ENCODE measurements at places on chromosomes 7 and 10.

GRCh38 chr7:111126987-111127386 lies 36.1 kb downstream of the LRRN3 start:
- DNase-seq = no peak

GRCh38 chr7:138753150-138753518 lies 44.7 kb upstream of the TMEM213 start:
- DNase-seq = no peak

DNA sequence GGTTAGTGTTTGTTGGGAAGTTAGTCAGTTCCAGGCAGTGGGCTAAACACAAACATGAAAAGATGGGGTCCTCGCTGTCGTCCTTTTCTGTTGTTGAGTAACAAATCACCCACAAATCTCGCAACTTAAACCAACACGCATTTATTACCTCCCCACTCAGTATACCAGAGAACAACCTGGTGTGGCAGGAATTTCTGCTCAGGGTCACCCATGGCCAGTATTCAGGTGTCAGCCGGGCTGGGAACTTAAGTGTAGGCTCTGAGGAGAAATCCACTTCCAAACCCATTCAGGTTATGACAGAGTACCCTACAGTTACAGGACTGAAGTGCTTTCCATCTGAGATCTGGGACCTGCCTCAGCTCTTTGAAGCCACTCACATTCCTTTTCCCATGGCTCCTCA lies 73.6 kb upstream of the SP4 start:
- no peak for DNase-seq

- DNase-seq = no peak
These were observed 447.0 kb downstream of the GRID1 start for GRCh38 chr10:85919491-85920021.

DNA sequence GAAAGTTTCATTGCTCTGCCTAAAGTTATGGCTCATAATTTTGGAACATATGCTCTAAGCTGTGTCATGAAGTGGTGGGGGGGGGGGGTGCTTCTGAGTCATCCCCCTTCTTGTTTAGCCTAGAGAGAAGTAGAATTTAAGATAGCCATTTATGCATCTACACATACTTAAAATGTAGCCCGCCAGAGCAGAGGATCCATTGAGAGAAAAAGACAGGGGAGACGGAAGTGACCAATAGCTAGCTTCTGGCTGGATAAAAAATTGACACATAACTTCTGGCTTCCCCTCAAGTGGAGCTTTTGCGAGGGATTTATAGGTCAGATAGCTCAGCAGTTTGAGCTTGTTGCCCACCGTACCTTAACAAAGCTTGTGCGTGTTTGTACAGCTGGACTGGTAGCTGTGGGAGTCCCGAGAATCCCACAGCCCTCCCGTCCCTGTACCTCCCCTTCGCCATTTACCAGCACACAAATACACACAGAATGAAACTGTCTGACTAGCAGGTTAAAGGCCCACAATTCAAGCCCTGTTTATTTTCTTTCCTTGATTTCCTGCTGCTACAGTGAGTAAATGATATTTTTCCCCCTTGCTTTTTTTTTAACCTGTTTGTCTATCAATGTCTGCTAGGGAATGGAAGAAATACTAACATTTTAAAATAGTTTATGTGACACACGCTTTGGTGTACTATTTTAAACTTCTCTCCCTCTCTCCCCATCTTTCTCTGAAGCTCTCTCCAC lies 232.6 kb upstream of the FERD3L start:
- no peak for DNase-seq

GRCh38 chr7:379456-380138 lies 89.6 kb downstream of the FOXL3 start:
- DNase-seq = no peak

DNA sequence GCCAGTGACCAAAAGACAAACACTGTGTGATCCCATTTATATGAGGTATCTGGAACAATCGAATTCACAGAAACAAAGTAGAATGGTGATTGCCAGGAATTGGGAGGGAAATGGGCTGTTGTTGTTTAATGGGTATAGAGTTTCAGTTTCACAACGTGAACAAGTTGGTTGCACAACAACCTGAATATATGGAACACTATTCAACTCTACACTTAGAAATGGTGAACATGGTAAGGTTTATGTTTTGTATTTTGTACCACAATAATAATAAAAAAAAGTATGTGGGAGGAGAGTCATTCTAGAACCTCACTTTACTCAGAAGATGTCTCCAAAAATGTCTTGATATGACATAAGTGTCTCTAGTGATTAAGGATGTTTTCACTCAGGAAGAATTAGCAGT lies 85.2 kb upstream of the SGCE start:
- no peak for DNase-seq

- no peak for DNase-seq
These were observed 360.9 kb downstream of the NEBL start for GRCh38 chr10:20535897-20536881.

- DNase-seq = no peak
These were observed 3.7 kb downstream of the MEOX2 start for GRCh38 chr7:15682751-15683245.

DNA sequence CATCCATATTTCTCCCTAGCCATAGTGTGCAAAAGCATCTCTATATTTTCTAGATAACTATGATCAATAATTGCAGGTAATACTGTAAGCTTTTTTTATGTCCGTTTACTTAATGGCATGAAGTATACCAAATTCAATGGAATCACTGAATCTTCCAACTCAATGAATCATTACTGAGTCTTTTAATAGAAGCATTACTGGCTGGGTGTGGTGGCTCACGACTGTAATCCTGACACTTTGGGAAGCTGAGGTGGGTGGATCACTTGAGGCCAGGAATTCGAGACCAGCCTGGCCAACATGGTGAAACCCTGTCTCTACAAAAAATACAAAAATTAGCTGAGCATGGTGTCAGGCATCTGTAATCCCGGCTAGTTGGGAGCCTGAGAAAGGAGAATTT lies 372.5 kb downstream of the BMPER start:
- DNase-seq = no peak

DNA sequence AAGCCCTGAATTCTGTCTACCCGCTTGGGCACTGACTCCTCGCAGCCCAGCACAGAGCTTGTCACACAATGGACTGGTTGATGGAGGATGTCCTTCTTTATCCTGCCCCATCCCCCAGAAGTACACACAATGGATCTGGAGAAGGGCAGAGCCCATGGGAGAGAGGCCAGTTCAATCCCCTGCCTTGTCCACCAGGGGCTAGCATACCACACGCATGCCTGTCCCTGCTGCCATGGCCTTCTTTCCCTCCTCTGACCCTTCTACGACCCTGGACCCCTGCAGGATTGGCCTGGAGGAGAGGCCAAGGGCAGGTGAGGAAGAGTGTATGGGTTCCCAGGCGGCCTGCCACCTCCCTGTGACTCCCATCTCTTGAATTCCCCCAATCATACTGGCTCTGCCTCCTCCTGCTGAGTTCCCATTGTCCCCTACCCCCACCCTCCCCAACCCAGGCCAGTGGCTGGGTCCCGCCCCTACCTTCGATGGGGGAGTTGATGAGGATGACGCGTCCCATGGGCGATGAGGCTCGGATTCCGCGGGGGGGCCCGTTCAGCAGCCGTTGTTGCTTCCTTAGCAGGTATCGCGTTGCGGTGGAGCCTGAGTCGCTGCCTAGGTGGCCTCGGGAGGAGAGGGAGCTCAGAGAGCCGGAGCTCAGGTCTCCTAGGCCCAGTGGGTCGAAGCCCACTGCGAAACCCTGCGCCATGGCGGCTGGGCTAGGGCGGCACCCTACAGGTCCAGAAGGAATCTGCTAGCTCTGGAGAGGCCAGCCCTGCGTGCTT lies 1.2 kb downstream of the PDZD7 start:
- no peak for DNase-seq

GRCh38 chr7:129845178-129845971 lies 107.4 kb downstream of the UBE2H start:
- DNase-seq = no peak

DNA sequence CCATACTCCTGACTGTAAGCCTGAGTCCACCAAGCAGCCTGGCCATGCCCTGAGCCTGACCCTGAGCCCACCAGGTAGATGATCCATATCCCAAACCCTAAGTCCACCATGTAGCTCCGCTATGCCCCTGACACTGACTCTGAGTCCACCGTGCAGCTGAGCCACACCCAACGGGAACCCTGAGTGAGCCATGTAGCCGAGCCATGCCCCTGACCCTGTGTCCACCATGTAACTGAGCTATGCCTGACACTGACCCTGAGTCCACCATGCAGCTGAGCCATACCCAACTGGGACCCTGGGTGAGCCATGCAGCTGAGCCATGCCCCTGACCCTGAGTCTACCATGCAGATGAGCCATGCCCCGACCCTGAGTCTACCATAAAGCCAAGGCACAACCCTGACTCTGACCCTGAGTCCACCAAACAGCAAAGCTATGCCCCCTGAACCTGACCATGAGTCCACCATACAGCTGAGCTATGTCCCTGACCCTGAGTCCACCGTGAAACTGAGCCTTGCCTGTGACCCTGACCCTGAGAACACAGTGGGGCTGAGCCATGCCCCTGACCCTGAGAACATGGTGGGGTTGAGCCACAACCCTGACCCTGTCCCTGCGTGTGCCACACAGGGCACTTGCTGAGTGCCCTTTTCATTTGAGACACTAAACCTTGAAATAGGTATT lies 299.8 kb downstream of the TNS3 start:
- DNase-seq = no peak

- no peak for DNase-seq
These were observed 89.6 kb downstream of the USP6NL start for GRCh38 chr10:11521860-11522259.

DNA sequence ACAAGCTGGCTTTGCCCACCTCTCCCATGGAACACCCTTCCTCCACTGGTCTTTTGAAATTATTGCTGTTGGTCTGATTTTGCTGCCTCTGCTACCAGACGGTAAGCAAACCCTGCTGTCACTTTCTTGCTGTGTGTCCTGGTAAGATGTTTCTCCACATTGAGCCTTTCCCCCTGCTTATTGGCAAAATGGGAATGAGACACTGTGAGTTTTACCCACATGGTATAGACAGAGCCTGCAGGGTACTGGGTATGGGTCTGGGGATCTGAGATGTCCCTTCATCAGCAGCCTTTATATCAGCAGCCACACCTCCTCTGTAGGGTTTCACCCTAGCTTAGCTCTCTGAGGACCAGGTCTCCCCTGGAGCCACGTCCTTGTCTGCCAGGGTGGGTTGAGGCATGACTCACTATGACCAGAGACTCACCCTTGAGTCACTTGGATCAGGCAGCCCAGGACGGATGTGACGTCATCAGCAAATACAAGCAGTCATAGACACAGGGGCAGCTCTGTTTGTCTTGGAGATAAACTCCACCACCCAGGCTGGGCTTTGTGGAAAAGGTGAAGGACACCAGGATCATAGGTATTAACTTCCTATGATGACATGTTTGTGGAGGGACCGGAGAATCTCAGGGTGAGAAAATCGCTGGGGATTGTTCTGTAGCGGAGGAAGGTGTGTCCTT lies 17.9 kb upstream of the BAIAP2L1 start:
- DNase-seq = no peak

- no peak for DNase-seq
These were observed 5.1 kb upstream of the ITGB1 start for GRCh38 chr10:32963096-32963495.

DNA sequence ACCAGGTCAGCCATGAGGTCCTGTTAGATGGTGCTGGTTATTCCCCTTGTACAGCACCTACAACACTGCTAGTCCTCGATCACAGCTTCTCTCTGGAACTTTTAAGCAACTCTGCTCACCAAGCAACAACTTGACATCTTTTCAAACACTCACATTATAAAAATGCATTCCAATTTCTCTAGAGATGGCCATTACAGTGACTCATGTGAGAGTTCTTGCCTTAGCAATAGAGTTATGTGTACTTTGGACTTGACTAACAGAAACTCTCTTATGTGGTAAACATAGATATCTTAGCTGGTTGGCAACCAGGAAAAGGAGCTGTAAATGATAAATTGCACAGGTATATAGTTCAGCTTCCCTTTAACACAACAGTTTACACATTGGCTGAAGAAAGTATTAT lies 122.2 kb downstream of the PDE1C start:
- DNase-seq = no peak

DNA sequence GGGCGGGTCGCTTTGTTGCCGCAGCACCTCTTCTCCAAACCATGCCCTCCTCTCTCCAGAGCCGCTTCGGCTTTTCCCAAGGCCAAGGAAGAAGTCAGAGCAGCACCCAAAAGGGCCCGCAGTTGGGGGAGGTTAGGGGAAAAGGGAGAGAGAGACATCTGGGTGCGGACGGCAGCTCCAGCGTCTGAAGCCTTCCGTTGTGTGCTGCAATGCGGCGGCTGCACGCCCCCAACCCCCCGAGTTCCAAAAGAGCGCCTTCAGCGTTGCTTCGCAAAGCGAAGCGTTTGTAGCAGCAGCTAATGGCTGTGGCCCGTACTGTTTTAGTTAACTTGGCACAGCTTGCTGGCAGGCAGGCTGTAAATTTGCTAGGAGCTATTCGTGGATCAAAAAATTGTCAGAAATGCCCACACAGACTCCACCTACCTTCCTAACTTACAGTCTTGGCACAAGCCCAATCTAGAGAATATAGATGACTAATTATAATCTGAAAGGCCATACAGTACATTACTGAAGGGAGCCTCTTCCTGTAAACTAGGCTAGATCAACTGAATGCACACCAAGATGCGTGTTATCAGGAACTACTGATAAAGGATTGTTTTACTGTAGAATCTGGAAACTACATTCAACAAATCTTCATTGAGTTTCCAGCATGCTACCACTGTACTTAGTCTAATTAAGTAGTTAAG lies 1.1 kb upstream of the KBTBD2 start:
- DNase-seq = peak; percentile 21

DNA sequence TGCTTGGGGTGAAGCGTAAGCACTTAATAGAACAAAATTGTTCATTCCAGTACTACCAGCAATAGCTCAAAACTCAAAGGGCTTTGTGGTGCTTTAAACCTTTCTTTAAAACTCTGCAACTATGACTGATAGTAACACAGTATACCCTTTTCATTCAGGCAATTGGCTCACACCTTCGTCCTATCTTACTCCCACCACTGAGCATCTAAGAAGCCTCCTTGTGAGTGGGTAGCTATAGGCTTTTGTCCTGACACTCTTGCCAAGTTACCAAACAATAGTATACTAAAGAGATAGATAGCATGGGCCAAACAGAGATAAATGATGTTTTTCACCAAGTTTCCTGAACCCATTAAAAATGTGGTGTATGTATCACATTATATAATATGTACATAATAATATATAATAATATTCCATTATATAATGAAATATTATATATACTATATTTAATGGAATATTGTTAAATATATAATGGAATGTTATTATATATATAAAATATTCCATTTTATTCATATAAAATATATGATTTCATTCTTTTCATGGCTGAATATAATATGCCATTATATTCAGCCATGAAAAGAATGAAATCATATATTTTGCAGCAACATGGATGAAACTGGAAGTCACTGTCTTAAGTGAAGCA lies 96.2 kb downstream of the TES start:
- no peak for DNase-seq

DNA sequence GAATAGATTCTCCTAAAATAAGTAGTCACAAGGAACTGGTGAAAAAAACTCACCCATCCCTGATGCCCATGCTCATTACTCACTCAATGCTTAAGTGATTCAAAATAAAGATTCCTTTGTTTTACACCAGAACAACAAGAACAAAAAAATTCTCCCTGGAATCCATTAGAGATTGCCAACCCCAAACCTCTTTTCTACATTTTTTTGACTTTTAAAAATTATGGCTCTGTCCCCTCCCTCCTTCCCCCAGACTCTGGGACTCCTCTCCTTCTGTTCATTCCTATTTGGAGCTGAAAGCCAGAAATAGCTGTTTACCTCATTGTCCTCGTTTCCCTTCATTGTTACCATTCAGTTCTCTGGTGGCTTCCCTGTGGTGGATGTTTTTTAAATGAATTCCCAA lies 63.2 kb upstream of the FHIP2A start:
- DNase-seq = no peak

GRCh38 chr7:77698042-77698625 lies 1.9 kb downstream of the RSBN1L start:
- no peak for DNase-seq

- DNase-seq = no peak
These were observed 33.4 kb downstream of the CDCA7L start for GRCh38 chr7:21912305-21912704.
